ENCODE measurements at places on chromosomes 2 and 18.

DNA sequence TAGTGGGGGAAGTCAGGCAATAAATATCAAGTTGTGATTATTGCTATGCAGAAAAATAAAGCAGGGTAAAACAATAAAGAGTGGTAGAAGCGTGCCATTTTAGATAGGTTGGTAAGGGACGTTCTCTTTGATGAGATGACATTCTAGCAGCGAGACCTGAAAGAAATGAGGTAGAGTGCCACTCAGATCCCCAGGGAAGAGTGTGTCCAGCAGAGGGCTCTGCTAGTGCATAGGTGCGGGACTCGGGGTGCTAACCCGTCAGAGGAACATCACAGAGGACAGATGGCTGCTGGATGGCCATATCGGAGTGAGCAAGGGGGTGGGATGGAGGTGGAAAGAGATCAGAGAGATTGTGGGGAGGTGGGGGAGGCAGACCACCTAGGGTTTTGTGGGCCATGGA is 16.3 kb upstream of the GTF2A1L start:
- no peak for DNase-seq

DNA sequence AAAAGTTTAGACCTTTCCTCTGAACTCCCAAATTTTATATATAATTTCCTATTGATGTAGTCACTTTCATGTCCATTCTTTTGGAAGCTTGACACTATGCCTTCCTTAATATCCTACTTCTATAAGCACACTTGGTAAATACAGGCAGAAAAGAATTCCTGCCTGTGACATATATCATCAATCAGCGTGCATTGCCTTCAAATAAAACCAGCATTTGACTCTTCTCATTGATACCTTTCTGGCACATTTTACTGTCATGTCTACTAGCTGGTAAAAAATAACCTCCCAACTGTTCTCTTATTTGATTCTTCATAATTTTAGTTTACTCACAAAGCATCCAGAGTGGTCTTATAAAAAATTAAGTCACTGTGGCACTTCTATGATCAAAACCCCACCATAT is 693.5 kb downstream of the CBLN2 start:
- no peak for DNase-seq

GRCh38 chr2:180046202-180046601 is 39.1 kb upstream of the CWC22 start:
- DNase-seq, result no peak

DNA sequence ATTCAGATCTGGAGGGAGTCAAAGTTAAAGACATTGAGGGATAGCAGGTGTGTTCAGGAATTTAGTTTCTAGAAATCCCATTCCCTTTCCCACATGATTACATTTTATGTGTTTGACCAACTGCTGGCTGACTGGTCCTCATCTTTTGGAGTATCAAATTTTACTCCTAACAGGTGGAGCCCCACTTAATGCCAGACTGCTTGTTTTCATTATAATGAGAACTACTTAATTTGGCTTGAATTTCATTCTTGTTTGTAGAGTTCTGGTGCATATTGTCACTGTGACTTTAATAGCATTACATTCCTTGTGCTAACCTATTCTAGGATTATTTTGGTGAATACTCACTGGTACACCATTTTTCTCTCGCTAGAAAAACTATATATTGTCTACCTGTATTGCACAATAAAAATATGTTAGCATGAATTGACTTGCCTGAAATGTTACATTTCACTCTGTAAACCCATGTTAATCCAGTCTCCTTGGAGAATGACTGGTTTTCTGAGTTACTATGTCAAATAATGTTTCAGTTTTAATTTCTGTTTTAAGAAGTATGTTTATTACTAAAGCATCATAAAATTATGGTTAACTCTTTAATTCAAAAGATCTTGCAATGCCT is 98.2 kb downstream of the TANC1 start:
- DNase-seq, result no peak

DNA sequence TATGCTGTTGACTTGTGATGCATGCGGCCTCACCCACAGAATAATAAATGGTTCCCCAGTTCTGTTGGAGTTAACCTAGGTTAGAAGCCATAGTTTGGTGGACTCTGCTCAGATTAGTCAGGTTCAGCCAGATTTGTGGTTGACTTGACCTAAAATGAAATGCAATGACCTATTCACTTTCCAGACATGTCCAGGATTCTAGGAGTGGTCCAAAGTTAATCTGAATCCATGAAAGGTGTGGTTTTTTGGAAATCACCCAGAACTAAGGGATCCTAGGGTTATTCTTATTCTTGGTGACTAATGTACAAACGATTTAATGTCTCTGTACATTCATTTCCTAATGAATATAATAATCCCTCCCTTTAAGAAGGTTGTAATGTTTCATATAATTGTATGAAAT is 88.9 kb upstream of the RBBP8 start:
- DNase-seq, result no peak

DNA sequence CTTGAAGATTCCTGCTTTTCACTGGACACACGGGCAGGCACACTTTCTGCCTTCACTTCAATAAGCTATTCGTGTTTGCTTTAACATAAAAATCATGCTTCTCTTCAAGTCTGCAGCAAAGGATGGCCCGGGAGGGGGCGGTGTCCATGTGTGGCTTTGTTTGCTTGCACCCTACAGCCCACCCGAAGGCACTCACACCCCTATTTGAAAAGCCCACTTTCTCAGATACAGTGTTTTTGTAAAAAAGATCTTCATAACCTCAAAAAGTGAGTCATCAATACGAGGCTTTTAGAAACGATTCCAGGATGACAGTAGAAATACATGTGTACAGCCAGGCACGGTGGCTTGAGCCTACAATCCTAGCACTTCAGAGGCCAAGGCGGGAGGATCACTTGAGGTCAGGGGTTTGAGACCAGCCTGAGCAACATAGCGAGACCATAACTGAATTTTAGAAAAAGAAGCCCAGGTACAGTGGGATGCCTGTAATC is 36.5 kb upstream of the HPCAL1 start:
- DNase-seq, result no peak

DNA sequence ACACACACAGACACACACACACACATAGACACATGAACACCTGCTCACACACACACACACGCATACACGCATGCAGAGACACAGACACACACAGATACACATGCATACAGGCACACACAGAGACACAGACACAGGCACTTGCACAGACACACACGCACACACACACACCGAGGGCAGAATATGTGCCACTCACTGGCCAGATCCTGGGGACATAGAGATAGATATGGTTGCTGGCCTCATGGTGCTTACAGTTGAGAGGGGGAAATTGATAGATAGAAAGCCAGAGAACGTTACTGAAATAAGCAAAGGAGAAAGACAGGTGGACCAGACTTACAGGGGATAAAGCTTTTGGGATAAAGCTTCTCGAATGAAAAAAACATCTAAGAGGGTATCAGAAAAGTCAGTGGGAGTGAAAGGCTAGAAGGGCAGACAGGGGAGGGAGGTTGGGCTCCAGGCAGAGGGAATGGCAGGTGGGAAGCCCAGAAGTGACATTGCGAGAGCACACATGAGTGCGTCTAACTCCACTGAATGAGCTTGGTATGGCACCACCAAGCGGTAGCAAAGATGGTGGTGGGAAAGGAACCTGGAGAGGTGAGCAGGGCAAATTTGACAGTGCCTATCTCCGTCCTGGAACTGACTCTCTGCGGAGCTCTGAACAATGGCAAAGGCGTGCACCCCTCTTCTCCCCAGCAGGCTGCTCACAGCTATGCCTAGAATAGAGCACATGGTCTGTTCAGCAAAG is 390.1 kb upstream of the TRIB2 start:
- no peak for DNase-seq

GRCh38 chr2:147862859-147863516 is 18.2 kb downstream of the ACVR2A start:
- no peak for DNase-seq

Data from non-pigmented ciliary epithelial cell (primary cell).